ENCODE measurements at places on chromosomes 5 and 9.
A peak's percentile ranks its signal among the peaks of the same experiment; 100 is the strongest.

DNA sequence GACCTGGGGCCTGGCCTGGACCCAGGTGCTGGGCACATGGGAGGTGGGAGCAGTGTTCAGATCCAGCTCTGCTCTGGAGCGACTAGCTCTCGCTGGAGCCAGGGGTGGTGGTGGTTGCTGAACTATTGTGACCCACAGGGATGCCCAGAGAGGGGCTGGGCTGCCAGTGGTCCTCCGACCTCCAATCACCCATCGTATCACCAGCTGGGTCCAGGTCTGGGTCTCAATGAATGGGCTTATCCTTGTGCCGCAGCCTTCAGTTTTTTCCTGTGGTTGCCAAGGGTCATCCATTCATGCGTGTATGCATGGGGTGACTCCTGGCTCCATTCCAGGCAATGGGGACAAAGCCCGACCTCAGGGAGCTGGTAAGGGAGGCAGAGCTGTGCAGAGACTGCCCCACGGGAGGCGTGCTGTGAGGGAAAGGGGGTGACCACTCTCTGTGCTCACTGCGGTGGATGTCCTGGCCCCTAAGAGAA is 68.6 kb upstream of the RNF130 start:
- DNase-seq = no peak

DNA sequence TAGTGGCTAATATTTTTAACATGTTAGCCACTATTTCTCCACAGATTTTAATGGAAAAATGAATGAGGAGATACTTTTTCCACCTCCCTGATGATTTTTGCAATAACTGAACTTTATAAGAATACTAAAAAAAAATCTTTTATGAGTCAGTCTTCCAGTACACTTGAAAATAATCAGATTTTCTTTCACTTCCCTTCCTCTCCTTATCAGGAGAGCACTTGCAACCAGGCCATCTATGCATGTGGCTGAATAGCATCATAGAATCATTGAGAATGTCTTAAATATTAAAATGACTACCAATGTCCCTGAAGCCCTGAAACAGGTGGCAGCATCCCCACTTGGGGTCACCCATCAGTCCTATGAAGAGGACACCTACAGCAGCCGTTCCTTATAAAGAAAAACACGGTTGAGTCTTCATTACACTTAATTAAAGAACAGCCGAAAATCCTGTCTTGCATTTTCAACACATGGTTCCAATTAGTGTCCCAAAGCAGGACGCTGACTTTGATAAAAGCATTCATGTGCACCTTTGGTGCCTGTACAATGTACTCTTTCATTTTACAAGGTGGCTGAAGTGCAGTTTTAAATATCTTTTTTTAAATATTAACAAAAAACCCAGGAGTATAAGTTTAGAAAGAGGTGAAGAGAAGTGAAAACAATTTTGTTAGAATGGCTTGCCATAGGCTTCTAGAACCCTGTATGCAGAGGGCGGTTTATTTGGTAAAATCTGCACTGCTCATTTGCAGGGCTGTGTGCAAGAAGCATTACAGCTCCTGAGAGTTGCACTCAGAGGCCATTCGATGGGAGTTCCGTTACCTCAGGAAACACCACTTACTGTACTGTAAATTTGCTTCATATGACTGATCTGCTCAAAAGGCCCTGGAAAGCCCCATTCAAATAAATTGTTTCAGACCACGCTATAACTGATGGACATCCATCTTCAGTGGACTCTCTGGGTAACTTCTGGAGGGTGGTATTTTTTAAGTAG is 106.9 kb upstream of the VCAN start:
- no peak for DNase-seq

DNA sequence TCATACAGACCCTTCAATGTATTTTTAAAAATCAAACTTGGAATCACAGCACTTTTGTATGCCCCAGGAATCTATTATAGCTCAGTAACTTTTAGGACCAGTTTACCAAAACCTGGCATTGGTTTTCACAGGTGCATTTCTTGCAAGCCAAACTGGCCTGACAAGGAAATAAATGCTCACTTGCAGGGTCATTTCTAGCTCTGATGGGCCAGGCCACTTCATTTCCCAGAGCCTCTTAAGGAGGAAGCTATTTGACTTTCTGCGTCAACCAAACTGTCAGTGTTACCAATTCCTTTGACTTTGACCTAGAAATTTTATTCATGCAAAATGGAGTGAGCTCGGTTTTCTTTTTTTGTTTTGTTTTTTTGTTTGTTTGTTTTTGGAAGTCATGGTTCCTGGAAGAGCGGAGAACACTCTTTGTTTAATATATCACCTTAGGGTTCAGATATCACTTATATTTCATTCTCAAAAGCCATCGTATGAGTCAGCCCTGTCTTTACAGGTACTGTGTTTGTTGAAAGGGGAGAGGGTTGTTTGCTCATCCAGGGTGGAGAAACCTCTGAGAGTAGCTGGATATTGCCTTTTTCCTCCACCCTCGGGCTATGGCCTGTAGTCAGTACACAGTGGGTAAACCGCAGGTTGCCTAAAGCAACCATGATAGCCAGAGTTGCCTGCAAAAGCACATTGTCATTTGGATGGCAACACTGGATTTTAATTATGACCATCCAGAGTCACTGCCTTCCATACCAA is 58.9 kb downstream of the GNA14 start:
- DNase-seq = peak; percentile 74

- DNase-seq = no peak
Observed at GRCh38 chr9:14418941-14419937, 105.3 kb upstream of the NFIB start.

- DNase-seq = no peak
Observed at GRCh38 chr5:142278627-142279026, 46.2 kb downstream of the SPRY4 start.

DNA sequence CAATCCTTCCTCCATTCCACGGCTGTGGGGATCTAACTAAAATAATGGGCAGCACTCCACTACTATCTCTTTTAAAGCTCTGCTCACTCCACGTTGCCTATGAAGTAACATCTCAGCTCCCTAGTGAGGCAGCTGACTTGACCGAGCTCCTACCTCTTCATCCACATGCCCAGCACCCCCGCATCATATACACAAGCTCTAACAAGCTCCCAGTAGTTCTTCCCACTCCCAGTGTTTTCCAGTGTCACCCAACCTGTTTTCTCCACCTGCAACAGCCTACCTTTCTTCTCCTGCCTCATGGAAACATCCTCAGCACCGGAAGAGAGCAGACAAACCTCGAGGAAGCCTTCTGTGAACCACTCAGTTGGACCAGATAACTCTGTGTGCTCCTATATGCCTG is 50.5 kb downstream of the ELAVL2 start:
- no peak for DNase-seq

DNA sequence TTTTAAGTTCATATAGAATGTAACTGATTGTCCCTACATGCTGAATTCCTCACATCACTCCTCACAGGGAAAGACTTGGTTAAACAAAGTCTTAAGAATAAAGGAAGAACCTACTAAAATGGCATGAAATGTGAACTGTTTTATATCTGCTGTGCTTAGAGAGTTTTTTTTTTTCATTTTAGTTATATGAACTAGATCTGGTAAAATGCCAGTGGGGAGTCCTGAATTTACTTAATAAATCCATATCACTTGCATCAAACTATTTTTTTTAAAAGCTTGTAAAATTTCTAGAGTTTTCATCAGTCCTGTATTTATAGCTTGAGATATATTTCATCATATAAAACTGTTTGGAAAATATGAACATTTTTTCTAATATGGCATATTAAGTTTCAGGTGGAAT is 1528.6 kb downstream of the EFNA5 start:
- no peak for DNase-seq

DNA sequence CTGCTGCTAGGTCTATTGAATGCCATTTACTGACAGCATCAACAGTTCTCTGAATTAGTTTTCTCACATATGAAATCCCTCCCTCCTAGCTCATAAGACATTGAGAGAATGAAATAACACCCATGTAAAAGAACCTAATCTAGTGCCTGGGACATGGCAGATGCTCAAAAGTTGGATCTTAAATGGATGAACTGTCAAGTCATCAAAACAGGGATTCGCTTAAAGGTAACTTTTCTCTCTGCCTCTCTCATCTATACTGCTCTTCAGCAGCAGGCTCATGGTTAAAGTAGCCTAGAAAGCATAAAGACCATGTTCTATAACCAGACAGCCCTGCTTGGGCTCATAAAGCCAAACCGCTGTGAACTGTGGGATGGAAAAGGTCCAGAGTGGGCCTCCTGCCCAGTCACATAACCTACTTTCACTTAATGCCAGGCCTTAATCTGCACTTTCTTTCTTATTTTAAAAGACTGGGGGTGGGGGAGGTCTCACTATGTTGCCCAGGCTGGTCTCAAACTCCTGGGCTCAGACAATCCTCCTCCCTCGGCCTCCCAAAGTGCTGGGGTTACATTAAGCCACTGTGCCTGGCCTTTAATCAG is 3.7 kb downstream of the TMEM245 start:
- DNase-seq = no peak

GRCh38 chr9:29322240-29322639 is 1749.0 kb upstream of the C9orf72 start:
- no peak for DNase-seq

- no peak for DNase-seq
Observed at GRCh38 chr5:33994845-33995244, 10.4 kb upstream of the SLC45A2 start.

GRCh38 chr9:72773570-72773969 is 179.3 kb downstream of the ALDH1A1 start:
- DNase-seq = no peak

GRCh38 chr5:36598045-36598444 is 8.4 kb upstream of the SLC1A3 start:
- DNase-seq = no peak

- no peak for DNase-seq
Observed at GRCh38 chr9:79152306-79152705, 419.5 kb upstream of the TLE4 start.

DNA sequence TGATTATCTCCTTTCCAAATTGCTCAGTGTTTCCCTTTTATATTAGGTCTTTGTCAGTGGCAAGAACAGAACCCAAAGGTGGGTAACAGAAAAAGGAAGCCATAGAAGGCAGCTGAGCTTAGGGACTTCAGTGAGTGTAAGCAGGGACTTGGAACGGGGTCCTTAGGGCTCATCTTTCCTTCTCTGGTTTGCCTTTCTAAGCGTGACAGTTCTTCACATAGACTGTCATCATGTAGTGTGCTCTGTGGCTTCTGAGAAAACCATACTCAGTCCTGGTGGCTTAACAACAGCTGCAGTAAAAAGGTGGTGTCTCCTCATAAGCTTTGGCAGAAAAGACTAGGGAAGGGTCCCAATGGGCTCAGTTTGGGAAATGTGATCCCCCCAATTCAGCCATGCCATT is 108.8 kb downstream of the SLC12A2 start:
- DNase-seq = no peak

Measured in LoVo (cell line).